ENCODE measurements at places on chromosomes 3 and 15.
A peak's percentile ranks its signal among the peaks of the same experiment; 100 is the strongest.

GRCh38 chr3:178492491-178492890, 43.7 kb upstream of the KCNMB2 start:
- no peak for DNase-seq

DNA sequence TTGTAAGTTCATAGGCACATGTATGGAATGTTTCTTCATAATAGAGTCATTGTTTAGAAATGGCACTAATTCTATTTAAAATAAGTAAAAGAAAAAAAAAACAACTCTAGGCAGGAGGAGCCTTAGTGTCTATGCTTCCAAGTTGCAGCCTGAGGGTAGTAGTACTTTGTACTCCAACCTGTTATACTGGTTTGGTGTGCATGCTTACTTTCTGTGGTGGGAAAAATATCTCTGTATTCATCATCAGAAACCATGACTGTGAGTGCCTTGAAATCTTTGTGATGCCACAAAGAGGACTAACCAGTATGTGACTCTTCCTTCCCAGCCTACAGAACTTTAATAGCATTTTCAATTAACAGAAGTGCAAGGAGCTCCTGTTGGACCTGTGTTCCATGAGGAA, 4.4 kb downstream of the NAALADL2 start:
- DNase-seq = no peak

DNA sequence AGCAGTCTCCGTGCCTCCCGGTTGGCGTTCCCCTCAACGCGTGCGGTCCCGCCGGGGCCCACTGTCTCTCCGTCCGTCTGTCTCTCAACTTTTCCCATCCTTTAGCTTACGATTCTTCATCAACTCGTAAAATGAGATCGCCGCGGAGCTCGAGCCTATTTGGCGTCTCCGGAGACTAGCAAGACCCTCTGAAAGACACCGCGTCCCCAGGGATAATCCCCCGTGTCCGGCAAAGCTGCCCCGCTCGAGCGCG, 3.4 kb downstream of the GATA2 start:
- DNase-seq = no peak

DNA sequence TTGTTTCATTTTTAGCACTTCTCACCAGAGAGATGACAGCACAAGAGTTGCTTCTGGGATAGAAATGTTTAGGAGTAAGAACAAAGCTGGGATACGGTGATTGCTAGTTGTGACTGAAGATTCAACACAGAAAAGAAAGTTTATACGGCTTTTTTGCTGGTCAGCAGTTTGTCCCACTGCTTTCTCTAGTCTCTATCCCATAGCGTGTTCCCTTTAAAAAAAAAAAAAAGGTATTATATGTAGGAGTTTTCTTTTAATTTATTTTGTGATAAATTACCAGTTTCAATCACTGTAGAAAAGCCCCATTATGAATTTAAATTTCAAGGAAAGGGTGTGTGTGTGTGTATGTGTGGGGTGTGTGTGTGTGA, 48.0 kb downstream of the PGPEP1L start:
- DNase-seq = no peak

DNA sequence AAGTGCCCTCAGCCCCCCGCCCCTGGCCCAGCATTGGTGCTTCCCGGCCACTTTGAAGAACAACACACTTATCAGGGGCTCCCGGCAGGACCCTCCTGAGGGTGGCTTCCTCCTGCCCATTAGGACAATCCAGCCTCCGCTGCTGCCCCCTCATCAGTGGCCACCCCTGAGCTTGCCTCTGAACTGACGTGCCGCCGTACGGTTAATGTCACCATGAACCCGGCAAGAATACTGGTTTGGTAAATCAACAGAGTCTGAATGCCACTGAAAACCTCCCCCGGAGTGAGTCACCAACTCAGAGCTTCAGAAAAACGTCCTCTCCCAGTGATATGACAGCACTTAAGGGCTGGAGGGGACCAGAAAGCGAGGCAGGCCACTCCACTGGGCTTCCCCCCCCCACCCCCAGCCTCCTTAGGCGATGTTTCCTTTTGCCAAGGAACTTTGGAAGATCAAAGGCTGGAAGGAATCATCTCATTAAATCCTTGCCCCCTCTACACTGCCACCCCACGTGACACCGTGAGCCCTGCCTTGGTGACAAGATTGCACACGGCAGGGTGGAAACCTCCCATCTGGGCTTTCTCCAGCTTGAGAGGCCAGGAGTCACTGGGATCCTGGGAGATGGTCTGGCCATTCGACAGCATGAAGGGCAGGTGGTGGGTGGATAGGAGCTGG, 142.1 kb downstream of the NUP210 start:
- no peak for DNase-seq

DNA sequence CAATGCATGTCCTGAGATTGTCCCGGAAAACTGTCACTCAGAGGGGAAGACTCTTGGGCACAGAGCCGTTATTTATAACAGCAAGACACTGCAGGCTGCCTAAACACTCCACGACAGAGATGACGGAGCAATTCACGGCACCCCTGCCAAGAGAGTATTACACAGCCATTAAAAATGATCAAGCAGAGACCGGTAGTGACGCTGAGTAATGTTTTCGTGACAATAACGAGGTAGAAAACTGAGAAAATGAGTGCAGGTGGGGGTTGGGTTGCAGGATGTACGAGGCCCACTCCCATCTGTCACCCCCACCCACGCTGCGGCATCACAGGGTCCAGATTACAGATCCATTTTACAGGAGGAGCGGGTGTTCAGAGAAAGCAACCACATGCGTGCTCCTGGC, 58.9 kb upstream of the LINGO1 start:
- no peak for DNase-seq

- DNase-seq = no peak
Measured at GRCh38 chr3:108125550-108126071, 34.8 kb upstream of the CD47 start.

GRCh38 chr3:19632099-19633074, 301.6 kb downstream of the EFHB start:
- DNase-seq = no peak

GRCh38 chr3:39935261-39935660, 125.9 kb downstream of the MYRIP start:
- no peak for DNase-seq

DNA sequence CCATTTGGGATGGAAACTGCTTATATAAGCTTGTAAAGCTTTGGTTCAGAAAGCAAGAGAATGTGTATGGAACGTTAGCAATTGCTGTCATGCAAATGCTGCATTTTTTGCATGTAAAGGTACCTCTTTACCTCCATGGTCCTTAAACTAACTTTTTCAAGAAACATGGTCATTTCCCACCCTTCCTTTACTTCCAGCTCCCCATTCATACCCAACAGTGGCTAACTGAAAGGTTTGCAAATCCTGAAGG, 84.3 kb downstream of the SMAD3 start:
- no peak for DNase-seq

DNA sequence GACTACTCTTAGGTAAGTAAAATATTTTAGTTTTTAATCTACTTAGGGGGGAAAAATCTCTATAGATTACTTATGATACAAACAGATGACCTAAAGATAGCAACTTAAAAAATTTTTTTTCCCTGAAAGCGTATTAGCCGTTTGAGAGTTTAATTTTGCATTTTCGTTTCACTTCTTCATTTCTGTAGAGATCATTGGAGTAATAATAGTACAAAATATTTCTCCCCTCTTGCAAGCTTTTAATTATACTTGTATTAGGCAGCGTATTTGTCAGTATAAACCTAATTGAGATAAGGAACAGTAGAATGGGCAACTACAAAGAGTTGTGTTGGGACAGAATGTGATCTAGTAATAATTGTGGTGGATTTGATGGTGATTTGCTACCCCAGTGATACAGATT, 10.3 kb downstream of the SKIL start:
- DNase-seq = no peak

- no peak for DNase-seq
Measured at GRCh38 chr3:47540281-47540680, 26.8 kb upstream of the ELP6 start.

GRCh38 chr3:167241048-167241845, 138.8 kb downstream of the ZBBX start:
- no peak for DNase-seq

DNA sequence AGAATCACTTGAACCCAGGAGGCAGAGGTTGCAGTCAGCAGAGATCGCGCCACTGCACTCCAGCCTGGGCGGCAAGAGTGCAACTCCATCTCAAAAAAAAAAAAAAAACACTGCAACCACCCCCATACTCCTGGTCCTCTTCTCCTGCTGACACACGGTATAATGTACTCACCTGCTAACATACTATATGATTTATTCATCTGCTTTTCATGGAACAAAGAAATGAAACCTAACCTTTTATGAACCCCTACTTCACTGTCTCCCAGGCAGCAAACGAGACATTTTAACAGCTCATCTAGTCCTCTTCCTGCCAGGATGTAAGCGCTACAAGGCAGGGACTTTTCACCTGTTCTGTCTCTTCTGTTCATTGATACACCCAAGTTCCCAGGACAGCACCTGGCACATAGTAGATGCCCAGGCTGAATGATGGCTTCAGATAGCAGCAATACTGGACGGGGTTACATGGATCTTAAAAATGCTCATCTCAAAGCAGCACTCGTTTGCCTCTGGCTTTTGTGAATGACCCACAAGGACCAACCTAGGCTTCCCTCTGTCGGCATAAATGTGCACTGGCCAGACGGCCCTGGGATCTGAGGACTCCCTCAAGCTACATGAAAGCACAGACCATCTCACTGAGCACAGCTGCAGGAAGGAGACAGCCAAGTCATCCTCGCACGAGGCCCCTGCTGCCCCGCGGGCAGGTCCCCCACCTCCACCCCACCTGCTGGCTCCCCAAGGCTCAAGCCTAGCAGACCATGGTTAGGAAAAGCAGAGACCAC, 20.3 kb downstream of the XXYLT1 start:
- no peak for DNase-seq

DNA sequence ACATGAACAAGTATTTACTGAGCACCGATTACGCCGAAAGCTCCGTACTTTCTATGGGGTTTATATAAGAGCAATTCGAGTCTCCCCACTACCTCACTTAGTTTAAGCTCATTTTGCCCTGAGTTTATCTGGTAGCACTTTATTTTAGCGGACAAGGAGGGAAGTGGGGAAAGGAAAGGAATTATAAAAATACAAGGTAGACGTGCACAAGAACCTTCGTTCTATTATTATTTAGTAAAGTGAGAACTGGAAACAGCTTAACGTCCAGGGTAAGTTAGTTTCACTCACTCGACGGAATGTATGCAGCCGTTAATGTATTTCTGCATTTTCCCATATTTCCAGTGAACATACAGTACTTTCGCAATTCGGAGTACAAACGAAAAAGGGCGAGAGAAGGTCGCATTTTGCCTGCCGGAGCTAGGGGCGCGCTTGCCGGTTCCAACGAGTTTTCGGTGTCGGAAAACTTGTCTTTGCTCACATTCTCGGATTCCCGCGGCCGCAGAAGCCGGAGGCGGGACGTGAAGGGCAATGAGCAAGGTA, 1.2 kb upstream of the STT3B start:
- no peak for DNase-seq

DNA sequence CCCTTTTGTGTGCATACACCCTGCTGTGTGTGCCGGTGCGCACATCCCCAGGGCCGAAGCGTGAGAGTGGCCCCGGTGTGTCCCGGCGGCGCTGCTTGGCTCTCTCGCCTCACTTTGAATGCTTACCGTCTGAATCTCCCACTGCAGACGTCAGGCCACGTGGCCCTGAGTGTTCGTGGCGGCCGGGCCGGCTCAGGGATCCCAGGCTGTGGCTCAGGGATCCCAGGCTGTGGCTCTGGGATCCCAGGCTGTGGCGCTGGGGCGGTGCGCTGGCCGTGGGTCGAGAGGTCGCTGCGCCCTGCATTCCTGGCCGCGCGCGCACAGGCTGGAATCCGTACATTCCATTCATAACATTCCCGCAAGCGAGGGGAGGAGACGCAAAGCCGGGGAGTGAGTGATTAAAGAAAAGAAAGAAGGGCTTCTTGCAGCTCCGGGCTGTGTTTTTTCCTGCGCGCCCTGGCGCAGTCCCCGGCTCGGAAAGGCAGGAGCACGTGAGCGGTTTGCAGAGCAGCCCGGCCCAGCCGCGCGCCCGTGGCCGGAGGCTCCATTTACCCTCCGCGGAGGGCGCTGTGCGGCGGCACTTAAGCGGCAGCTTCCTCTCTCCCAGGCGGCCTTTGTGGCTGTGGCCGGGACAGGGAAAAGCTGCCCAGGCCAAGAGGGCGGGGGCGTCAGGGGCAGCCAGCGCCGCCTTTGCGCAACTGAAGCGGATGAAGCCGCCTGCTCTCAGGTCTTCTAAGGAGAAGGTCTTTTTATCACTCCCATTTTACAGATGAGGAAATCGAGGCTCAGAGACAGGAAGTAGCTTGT, 87.0 kb upstream of the ALDH1L1 start:
- DNase-seq = peak; percentile 47

DNA sequence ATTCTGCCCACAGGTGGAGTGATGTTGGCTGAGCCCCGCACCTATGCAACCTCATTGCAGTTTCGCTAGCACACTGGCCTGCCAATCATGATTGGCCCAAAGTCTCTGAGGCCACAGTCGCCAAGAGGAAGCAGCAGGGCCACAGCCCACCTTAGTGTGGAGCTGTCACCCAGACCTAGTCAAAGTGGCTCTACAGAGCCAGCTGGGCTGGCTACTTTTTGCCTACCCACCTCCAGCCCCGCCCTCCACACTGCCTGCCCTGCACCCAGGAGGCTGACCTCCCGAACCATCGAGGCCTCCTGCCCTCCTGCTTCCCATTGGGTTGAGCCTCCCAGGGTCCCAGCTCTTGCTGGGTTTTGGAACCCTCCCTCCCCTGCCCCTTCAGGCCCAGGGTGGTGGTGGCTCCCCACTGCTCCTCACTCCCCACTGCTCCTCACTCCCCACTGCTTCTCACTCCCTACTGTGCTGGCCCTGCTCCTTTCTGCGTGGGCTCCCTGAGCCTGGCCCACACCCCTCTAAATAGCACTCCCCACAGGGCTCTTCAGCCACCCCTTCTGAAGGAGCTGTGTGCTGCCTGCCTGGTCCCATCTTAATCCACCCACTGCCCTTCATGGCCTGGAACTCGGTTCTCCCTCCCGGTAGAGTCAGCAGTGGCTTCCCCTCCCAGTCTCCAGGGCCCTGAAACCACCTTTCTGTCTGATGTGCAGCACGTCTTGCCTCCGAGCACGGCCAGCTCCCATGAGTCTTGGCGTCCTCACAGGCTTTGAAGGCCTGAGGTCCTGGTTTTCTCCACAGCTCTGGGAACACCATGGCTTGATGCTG, 89.3 kb downstream of the WNT7A start:
- DNase-seq = no peak

DNA sequence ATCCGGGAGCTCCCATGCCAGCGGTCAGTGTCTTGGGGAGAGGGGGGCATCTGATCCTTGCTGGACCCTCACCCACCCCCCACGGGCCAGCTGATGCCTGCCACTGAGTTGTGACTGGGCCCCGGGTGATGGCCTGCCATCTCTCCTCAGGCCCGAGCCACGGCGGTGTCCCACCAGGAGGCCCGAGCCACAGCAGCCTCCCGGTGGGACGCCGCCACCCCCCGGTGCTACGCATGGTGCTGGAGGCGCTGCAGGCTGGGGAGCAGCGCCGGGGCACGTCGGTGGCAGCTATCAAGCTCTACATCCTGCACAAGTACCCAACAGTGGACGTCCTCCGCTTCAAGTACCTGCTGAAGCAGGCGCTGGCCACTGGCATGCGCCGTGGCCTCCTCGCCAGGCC, 4.3 kb downstream of the H1-8 start:
- DNase-seq = no peak

- DNase-seq = no peak
Measured at GRCh38 chr15:35013370-35013769, 25.3 kb upstream of the ZNF770 start.

- DNase-seq = no peak
Measured at GRCh38 chr3:73557986-73558726, 66.6 kb downstream of the PDZRN3 start.

Data from T1000 (cell line).